Fibroblast of skin of right quadriceps (primary cell): ENCODE measurements at places on chromosomes 6 and 20.

GRCh38 chr6:142518126-142518525, 216.3 kb downstream of the ADGRG6 start:
- DNase-seq: no peak

DNA sequence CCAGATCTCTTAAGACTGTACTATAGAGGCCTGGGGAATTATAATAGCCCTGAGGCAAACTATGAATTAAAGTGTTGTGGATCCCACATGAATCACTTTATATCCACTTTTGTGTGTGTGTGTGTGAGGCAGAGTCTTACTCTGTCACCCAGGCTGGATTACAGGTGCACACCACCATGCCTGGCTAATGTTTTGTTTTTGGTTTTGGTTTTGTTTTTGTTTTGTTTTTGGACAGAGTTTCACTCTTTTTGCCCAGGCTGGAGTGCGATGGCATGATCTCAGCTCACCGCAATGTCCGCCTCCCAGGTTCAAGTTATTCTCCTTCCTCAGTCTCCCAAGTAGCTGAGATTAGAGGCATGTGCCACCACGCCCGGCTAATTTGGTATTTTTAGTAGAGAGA, 32.2 kb upstream of the MICB start:
- DNase-seq: no peak

GRCh38 chr6:33081098-33081824, 5.5 kb downstream of the HLA-DPB1 start:
- DNase-seq: no peak

DNA sequence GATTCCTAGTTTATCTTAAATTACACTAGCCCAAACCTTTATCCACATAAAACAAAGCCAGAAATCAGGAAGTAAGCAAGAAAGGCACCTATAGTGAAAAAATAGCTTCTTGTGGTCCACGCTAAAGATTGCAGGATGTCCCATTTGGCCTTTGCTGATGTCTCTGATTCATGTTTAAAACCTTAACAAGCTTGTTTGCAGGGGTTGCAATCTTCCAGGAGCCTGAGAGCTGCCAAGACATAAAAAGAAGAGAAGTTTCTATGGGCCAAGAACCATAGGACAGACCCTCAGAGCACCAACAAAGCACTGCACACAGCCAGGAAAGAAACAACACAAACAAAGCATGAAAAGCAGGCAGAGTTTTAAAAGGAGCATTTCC, 49.4 kb downstream of the ADAT2 start:
- DNase-seq: no peak

- no peak for DNase-seq
These were observed 8.6 kb upstream of the CARMIL1 start for GRCh38 chr6:25270559-25270958.

GRCh38 chr20:44008806-44009678, 94.4 kb downstream of the TOX2 start:
- no peak for DNase-seq

DNA sequence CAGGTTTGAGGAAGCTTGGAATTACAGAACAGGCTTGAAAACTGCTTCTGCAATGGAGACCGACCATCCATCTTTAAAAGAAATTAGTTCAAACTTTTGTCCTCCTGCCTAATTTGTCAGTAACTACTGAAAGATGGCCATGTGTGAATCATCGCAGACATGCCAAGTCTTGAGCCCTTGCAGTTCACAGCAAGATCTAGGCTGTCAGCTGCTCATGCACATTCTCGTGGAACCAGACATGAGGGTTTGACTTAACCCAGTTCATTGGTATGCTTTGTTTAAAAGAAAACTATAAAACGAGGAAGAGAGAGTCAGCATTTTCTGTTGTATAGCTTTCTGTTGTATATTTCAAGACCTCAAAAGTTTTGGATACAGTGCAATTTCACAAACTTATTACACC, 74.0 kb upstream of the SAMD5 start:
- DNase-seq: no peak

DNA sequence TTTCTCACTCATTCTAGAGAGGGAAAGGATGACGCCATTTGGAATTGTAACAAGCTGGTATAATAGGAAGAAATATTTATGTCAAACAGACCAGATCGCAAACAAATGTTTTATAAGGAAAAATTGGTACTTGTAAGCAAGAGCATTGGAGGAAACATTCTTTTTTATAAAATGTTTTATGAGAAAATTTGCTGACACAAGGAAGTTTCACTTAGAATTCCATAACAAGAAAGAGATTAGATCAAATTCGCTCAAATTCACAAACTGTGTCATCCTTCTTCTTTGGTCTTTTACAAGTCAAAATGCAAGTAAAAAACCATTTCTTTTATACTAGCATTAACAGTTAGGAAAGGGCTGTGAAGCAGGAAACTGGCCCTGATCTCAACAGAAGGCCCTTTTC, 179.9 kb downstream of the TRDN start:
- DNase-seq: no peak

DNA sequence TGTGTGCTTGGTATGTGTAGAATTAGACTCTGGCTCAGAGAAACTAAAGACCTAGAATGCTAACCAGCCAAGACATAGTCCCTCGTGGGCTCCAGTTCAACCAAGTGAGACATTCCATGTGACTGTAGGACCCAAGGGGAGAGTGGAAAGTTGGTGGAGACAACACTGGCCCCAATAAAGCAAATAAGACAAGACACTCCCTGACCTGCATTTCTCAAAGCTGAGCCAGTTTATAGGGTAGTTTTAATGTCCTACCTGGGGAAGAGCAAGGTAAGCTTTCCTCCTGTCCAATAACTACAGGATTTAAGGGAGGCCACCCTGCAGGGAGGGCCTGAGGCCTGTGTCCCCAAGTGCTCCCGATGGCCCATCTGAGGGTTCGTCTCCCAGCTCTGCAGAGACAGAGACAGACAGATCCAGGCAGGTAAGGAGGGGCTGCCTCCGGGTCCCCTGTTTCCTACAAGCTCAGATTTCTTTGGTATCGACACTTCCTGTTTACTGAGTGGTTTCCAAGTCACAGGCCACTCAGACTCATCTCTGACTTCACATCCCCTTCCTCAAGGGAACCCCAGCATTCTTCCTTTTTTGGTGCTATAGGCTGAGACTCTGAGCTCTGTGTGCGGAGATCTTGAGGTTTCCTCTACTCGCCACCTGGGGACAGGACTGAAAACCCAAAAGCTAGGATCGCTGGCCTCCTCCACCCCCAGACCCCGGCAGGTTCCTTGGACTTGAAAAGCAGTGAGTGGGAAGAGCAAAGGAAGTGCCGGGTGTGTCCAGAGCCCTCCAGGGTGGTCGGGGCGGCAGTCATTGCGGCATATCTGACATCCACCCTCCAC, 92.4 kb downstream of the PRND start:
- no peak for DNase-seq

GRCh38 chr6:12958052-12958706, 241.6 kb downstream of the PHACTR1 start:
- DNase-seq: no peak

DNA sequence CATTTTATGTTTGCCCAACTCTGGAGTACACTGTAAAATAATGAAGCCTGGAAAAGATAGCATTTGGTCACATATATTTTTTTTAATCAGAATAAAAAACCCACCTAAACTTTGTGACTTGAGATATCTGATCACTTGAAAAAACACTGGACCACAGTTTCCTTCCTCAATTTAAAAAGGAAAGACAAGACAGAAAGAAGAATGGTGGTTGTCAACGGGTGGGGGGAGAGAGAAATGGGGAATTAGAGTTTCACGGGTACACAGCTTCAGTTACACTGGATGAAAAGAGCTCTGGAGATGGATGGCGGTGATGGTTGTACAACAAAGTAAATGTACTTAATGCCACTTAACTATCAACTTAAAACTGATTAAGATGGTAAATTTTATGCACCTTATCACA, 14.7 kb upstream of the DST start:
- DNase-seq: no peak

DNA sequence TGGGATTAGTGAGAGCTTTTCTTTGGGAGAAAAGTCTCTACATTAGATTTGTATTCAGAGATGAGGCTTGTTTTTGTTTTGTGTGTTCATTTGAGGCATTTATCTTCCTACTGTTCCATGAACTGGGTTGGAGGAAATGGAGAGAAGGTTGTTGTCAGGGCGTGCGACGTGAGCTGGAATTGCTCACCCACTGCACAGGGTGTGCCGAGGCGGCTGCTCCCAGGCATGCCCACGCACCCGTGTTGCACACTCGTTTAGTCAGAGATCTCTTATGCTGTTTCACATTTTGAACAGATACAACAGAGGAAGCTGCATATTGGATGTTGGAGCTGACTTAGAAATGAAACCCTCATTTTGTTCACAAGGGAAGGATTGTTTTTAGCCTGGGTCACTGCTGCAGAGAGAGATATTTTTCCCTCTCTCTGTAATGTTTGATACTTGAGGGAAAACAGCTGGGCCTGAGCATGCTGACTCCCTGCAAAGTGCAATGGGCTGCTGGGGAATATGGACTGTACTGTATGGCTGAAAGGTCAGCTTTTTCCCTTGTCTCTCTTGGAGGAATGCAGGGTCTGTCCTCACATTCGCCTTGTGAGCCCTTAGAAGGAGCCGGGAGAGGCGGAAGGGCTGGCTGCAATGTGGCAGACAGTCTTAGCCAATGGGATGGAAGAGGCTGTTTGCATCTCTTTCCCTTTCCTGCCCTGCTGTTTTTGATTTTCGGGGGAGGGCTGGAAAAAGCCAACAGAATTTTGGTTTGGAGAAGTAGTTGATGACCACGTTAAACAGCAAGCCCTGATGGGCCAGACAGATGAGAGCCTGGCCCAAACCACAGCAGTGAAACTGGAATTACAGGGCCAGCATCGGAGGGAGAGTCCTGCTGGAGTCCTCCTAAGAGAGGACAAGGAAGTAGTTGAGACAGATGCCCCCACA, 170.8 kb downstream of the SASH1 start:
- peak; percentile 72 for DNase-seq

DNA sequence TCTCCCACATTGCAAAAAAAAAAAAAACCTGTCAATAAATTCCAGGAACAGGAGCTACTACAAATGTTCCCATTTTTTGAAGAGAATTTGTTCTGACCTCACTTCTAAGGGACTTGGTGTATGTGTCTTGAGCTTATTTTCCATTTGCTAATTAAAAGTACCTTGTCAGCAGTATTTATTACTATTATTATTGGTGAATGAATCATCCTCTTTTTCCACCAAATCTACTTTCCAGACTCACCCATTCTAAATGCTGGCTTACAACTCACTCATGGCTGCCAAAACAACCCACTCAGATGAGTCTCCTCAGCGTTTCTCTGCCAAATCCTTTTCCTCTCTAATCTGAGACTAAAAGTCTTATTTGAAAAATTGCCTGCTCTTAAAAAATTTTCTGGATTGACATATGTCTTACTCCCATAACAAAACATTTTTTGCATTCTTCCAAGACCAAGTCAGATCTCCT, 33.2 kb upstream of the TASP1 start:
- DNase-seq: peak; percentile 70

GRCh38 chr20:57048027-57048869, 218.2 kb downstream of the BMP7 start:
- peak; percentile 43 for DNase-seq

DNA sequence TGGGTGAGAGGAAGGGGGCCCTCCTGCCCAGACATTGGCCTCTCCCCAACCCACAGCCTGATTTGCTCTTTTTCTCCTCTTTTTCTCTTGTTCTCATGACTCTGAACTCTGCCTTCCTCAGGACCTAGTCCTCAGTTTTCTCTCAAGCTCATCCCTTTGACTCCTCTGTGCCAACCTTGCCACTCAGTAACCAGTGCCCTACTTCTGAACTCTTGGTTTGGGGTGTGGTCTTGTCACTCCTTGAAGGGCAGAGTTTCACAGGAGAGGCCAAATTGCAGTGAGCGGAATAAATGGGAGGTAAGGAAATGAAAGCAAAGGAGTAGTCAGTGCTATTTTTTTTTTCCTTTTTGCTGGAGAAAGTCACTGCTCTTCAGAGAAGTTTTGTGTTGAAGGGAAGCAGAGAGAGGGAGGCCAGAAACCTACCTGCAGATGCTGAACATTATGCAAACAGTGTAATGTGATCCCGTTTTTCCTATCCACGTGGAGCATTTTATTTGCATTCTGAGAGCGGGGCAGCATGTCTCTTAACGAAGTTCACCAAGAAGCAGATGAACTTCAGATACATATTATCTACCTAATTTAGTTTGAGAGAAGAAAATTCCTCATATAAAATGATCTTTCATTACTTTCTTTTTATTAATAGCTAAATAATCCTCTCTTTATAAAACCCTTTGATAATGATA, 26.9 kb downstream of the CFAP61 start:
- DNase-seq: no peak

DNA sequence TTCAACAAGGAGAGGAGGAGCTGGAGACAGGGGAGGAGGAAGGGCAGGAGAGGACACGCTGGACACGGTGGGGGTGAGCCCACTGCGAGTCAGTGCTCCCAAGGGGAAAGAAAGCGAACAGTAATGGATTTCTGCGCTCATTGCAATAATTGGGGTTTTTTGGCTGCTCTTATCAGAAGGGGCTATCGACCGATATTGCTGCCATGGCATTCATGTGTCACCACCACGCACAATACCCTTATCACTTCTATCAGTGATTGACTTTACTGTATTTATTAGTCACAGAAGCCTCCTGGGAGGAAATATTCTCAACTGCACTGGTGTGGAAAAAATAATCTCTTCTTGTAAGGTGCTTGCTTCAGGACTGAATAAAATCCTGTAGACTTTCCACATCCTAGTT, 55.8 kb downstream of the CEP43 start:
- DNase-seq: no peak

DNA sequence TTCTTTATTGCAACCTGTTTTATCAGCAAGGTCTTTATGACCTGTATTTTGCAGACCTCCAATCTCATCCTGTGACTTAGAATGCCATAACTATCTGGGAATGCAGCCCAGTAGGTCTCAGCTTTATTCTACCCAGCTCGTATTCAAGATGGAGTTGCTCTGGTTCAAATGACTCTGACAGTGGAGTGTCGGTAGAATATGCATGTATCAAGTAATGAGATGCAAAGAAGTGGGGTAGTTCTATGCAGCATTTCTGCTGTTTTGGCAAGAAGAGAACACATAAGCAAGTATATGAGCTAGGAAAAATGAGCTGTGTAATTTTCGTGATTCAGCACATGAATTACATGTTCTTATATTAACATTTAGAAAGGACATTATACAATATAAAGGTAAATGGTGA, 185.9 kb downstream of the DOK5 start:
- DNase-seq: no peak

GRCh38 chr6:35668744-35669450, 19.8 kb downstream of the FKBP5 start:
- peak; percentile 77 for DNase-seq

DNA sequence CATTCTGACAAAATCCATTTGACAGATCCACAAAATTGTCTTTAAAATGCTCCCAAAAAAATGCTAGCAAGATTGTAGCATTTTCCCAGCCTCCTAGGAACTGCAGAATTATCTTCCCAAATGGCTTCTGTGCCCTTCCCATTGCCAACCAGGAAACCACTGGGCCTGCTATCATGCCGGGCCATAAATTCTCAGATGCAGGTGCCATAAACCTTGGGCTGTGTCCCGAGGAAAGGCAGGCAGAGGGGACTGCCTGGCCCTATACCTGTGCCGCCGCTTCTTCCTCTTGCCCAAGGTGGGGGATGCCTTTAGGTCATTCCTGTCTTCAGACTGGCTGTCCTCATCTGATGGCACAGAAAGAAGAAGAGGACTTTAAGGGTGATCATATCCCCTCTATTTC, 2.8 kb downstream of the VSX1 start:
- no peak for DNase-seq

GRCh38 chr6:118896339-118897136, 2.6 kb downstream of the ASF1A start:
- peak; percentile 51 for DNase-seq
